ENCODE measurements at places on chromosomes 6 and 20.

DNA sequence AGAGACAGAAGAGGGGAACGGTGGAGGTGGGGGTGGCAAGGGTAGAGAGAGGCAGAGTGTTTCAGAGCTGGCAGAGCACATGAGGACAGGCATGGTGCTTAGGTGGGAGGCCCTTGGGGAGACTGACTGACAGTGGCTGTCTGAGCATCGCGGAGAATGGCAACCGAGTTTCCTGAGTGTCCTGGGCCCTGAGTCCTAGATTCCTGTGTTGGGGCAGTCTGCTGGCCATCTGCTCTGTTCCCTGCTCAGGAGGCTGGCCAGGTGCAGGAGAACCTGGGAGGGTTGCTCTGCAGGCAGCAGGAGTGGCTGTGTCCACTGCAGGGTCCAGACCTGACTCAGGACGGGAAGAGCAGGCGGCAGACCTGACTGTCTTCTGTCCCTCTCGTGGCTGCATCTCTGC lies 248.9 kb downstream of the LRFN2 start:
- DNase-seq = no peak

- DNase-seq = no peak
Measured at GRCh38 chr6:55567558-55567957, 11.4 kb downstream of the HMGCLL1 start.

- no peak for DNase-seq
Measured at GRCh38 chr6:31548544-31548873, 1.1 kb downstream of the NFKBIL1 start.

DNA sequence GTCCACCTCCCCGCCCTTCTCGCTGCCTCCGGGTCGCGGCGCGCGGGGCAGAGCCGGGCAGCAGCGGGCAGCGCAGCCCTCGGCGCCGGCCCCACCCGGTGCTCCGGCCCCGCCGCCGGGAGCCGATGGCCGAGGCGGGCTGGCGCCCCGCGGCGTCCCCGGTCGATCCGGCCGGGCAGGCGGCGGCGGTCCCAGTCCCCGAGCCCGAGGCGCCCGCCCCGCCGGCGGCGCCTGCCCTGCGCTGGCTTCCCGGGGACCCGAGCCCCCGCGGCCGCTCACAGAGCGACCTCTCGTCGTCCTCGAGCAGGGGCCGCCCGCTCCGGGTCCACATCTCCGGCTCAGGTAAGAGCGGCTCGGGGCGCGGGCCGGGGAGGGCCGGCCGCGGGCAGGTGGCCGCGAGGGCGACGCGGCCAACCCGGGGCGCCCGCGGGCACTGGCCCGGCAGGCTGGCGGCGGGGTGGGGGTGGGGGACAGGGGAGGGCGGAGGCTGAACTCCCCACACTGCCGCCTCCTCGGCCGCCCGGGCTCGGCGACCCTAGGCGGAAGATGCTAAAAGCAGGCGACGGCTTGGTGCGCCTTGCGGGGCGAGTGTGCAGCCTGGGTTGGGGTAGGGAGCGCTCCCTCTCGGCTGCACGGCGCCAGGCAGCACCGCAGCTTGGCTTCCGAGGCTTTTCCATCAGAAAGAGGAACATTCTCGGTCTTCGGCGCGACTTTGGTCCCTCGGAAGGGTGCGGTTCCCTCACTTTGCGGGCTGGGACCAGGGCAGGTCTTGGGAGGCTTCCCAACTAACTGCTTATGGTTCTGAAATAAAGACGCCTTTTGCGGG lies 25.6 kb upstream of the FUCA2 start:
- DNase-seq = peak; percentile 69

GRCh38 chr6:169456840-169457239 lies 203.2 kb upstream of the THBS2 start:
- DNase-seq = no peak

- no peak for DNase-seq
Measured at GRCh38 chr20:46963196-46963529, 68.5 kb downstream of the EYA2 start.

Measured in CD4-positive, alpha-beta T cell treated with Interleukin-4 for 1 hour (primary cell).